Calu3 (cell line): ENCODE measurements at places on chromosomes 11 and 22. TPM values are rescaled to one million over a fixed set of nuclear protein-coding genes. Genes with fewer than 3 reads are reported as not detected.

- peak; percentile 19 for DNase-seq
- no peaks in the 10 kb centered on the region for H3K36me3 ChIP-seq
- peaks cover 25% of the 10 kb centered on the region for H3K4me1 ChIP-seq
- peak overlapping the region; percentile 6 for H3K27ac ChIP-seq
Observed at GRCh38 chr11:23727794-23728193, 769.1 kb upstream of the LUZP2 start.

GRCh38 chr11:65414776-65415498 lies 7.7 kb upstream of the NEAT1 start:
- no peaks in the 10 kb centered on the region for H3K27me3 ChIP-seq
- peaks cover 46% of the 10 kb centered on the region for H3K4me1 ChIP-seq
- H3K36me3 ChIP-seq, result peaks cover 62% of the 10 kb centered on the region
- H3K27ac ChIP-seq, result no peak overlapping the region
- DNase-seq, result no peak
- H3K4me3 ChIP-seq, result no peak overlapping the region

GRCh38 chr11:45592636-45593035 lies 72.8 kb downstream of the CHST1 start:
- no peaks in the 10 kb centered on the region for H3K4me1 ChIP-seq
- peaks cover 100% of the 10 kb centered on the region for H3K27me3 ChIP-seq
- H3K27ac ChIP-seq, result no peak overlapping the region

Gene INS
- not detected in 2 replicates for total RNA-seq

Gene EIF3M
- 270 and 275 TPM in 2 replicates for total RNA-seq

Gene AIFM3
- 3.1 and 4.2 TPM in 2 replicates for total RNA-seq

Gene GLB1L2
- 15.5 and 19.0 TPM in 2 replicates for total RNA-seq

Gene CHKA
- total RNA-seq, result 100 and 104 TPM in 2 replicates

DNA sequence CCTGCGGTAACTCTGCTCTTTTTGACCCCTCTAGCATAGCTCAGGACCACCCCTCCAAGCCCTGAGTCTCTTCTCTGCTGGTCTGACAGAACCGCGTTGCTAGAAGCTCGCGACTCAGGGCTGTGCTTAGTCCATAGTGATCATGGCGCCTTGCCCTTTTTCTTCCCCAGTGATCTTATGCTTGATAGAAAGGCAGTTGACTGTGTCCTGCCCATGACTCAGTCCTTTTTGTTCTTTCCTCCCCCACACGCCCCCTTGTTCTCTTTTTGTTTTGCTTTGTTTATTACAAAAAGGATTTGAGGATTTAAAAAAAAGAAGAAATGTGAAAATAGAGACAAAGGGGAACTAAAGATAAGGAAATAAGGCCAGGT lies 17.5 kb downstream of the IL17RA start:
- H3K27me3 ChIP-seq, result no peaks in the 10 kb centered on the region
- no peaks in the 10 kb centered on the region for H3K36me3 ChIP-seq
- H3K4me3 ChIP-seq, result no peak overlapping the region
- DNase-seq, result no peak
- no peak overlapping the region for H3K27ac ChIP-seq

Gene C11orf21
- not detected in 2 replicates for total RNA-seq

GRCh38 chr11:128619540-128620308 lies 32.4 kb upstream of the ETS1 start:
- no peak overlapping the region for H3K27ac ChIP-seq
- H3K4me3 ChIP-seq, result no peak overlapping the region
- H3K27me3 ChIP-seq, result peaks cover 48% of the 10 kb centered on the region
- DNase-seq, result no peak
- H3K36me3 ChIP-seq, result peaks cover 6% of the 10 kb centered on the region

- H3K27me3 ChIP-seq, result peaks cover 11% of the 10 kb centered on the region
- DNase-seq, result no peak
- no peak overlapping the region for H3K4me3 ChIP-seq
- H3K27ac ChIP-seq, result no peak overlapping the region
Observed at GRCh38 chr22:35305525-35306070, 5.9 kb downstream of the TOM1 start.

DNA sequence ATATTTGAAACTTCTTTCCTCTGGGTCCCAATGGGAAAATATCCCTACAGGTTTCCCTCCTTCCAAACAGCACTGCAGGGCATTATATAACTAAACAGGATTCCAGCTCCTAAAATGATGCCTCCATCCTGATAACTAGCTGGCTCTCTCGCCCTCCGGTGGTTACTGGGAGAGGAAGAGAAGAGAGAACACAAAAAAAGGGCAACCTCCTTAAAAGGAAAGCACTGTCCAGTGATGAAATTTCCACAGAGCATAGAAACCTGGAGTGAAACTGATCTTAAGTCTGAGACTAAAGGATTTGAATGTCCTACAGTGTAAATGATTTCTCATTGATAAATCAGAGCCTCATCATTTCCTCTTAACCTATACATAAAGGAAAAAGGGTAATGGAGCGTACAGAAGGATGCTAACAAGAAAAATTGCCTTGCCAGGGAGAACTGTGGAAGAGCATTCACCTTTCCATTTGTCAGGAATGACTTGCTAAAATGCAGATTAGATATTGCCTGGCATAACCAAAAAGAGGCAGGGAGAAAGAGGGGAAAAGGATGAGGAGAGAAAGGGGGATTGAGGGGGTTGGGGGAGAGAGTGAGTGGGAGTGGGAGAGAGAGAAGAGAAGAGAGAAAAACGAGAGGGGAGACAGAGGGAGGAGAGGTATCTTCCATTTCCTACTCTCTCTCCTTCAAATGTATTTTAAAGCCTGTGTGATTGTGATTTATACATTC lies 121.3 kb downstream of the APOL5 start:
- H3K27ac ChIP-seq, result peak overlapping the region; percentile 74
- peaks cover 61% of the 10 kb centered on the region for H3K4me1 ChIP-seq
- peak overlapping the region; percentile 87 for H3K4me3 ChIP-seq
- peaks cover 27% of the 10 kb centered on the region for H3K36me3 ChIP-seq
- peak; percentile 27 for DNase-seq

DNA sequence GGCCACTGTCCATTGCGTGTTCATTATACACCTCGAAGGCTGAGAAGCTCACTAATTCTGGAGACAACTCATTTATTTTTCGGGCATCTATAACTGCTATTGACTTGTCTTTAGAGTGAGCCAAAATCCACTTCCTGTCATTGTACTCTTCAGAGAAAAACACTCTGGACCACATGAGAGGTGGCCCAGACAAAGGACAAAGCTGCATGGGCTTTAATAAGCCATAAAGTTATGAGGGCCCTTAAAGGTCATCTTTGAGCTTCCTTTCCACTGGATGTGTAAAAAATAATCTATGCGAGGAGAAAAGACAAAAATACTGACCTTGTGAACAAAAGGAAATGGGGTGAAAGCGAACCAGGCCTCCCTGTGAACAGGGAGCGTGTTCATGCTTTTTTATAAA lies 63.5 kb upstream of the ZC3H12C start:
- no peak overlapping the region for H3K27ac ChIP-seq
- H3K4me1 ChIP-seq, result no peaks in the 10 kb centered on the region
- no peak overlapping the region for H3K4me3 ChIP-seq
- no peaks in the 10 kb centered on the region for H3K27me3 ChIP-seq
- no peaks in the 10 kb centered on the region for H3K36me3 ChIP-seq
- DNase-seq, result no peak

GRCh38 chr22:23777776-23778576 lies 5.3 kb downstream of the MMP11 start:
- peaks cover 36% of the 10 kb centered on the region for H3K4me1 ChIP-seq
- H3K4me3 ChIP-seq, result no peak overlapping the region
- peaks cover 4% of the 10 kb centered on the region for H3K36me3 ChIP-seq
- no peak overlapping the region for H3K27ac ChIP-seq

- no peaks in the 10 kb centered on the region for H3K27me3 ChIP-seq
- peaks cover 10% of the 10 kb centered on the region for H3K4me1 ChIP-seq
- no peak overlapping the region for H3K4me3 ChIP-seq
- peaks cover 60% of the 10 kb centered on the region for H3K36me3 ChIP-seq
- DNase-seq, result no peak
Observed at GRCh38 chr22:30285846-30286200, 3.5 kb downstream of the CASTOR1 start.

DNA sequence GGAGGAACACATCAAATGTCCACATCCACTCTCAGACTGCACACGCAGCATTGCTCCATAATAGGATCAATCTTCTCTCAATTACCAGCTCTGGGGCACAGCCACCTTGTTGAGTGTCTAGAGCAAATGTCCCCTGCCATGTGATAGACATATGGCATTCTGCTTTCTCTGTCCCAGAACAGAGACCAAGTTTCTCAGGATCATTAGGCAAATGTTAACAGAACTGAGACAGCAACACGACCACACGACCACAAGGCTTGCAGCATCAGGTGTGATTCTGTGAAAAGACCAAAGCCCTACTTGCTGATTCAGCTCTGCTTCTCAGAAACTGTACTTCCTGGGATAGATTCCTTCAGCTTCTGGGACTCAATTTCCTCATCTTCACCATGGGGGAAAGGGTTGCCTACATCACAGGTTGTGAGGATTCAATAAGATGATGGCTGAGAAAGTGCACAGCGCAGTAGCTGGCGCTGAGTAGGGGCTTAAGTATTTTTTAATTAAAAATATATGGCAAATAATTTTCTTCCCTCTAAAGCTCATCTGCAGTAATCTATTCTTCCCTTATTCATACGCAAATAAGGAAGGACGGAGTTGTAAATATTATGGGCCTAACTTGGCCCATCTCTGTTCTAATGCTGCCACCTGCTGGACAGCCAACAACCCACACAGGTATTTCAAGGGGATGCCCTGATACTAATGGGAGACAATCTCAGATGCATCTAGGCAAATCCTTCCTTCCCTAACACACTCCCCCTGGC lies 54.3 kb upstream of the USP47 start:
- peak; percentile 75 for DNase-seq
- H3K27ac ChIP-seq, result no peak overlapping the region
- H3K36me3 ChIP-seq, result no peaks in the 10 kb centered on the region
- peaks cover 18% of the 10 kb centered on the region for H3K27me3 ChIP-seq
- peaks cover 16% of the 10 kb centered on the region for H3K4me1 ChIP-seq

Gene ANO1
- total RNA-seq, result 10.4 and 17.8 TPM in 2 replicates

DNA sequence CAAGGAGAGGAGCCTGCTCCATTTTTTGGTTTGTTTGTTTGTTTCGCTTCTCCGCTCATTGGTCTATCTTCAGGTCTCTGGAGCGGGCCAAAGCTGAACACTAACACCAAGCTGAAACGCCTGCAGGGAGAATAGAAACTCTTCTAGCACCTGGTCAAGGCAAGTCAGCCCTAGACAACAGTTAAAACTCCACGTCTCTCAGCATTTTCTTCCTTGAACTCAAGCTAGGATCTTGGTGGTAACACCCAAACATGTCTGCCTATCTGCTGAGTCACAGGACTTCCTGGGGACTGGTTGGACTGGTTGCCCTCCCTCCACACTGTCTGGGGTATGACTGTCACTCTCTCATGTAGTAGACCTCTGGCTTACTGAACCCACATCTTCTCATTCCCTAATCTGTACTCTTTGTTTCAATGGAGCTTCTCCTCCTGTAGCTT lies 23.9 kb upstream of the RBFOX2 start:
- H3K27ac ChIP-seq, result peak overlapping the region; percentile 100
- peak overlapping the region; percentile 61 for H3K4me3 ChIP-seq
- DNase-seq, result peak; percentile 84
- no peaks in the 10 kb centered on the region for H3K27me3 ChIP-seq

GRCh38 chr22:22820626-22821025 lies 67.0 kb upstream of the IGLL5 start:
- H3K4me3 ChIP-seq, result no peak overlapping the region
- no peaks in the 10 kb centered on the region for H3K36me3 ChIP-seq
- H3K27ac ChIP-seq, result no peak overlapping the region
- DNase-seq, result no peak
- H3K27me3 ChIP-seq, result peaks cover 86% of the 10 kb centered on the region

GRCh38 chr11:111303461-111303860 lies 5.1 kb downstream of the POU2AF3 start:
- no peak overlapping the region for H3K4me3 ChIP-seq
- peak overlapping the region; percentile 58 for H3K27ac ChIP-seq
- no peaks in the 10 kb centered on the region for H3K27me3 ChIP-seq
- H3K36me3 ChIP-seq, result peaks cover 7% of the 10 kb centered on the region

Gene PKNOX2
- not detected in 2 replicates for total RNA-seq

Gene KCNQ1
- total RNA-seq, result 7.4 and 9.2 TPM in 2 replicates
